ENCODE measurements at places on chromosomes 12 and 14. TPM values are rescaled to one million over a fixed set of nuclear protein-coding genes. Genes with fewer than 3 reads are reported as not detected.

Gene CLEC1B
- polyA plus RNA-seq = 0.02 TPM

GRCh38 chr12:39867631-39868327 lies 238.1 kb downstream of the SLC2A13 start:
- no peaks in the 10 kb centered on the region for H3K36me3 ChIP-seq
- H3K4me1 ChIP-seq = peaks cover 1% of the 10 kb centered on the region
- no peaks in the 10 kb centered on the region for H3K27me3 ChIP-seq
- no peak overlapping the region for H3K4me3 ChIP-seq
- no peak for DNase-seq
- H3K27ac ChIP-seq = no peak overlapping the region

Gene WSCD2
- polyA plus RNA-seq = 5.8 TPM

DNA sequence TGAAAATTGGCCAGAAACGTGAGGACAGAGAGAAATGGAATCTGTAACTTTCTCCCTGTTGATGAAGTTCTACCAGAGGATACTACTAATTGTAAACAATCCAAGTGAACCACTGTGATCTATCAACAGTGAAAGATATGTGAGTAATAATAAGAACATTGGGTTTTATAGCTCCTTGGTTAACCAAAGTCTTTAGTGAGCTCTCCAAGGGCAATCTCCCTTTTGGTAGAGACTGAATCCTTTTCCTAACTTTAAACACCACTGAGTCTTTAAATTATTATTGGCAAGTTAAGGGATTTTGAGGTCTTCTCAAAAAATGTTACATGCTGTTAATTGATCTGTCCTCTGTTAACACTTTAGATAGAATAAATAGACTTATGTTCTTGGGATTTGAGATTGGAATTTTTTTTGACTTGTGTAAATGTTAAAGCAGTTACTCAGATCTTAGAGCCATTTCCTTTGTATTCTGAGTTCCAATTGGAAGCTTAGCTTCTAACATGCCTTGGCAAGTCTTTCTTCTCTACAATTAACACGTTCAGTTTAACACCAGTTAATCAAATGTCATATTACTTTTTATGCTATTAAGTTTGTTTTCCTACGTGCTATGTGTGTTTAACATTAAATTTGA lies 338.2 kb upstream of the DDHD1 start:
- H3K4me3 ChIP-seq = no peak overlapping the region
- H3K27me3 ChIP-seq = no peaks in the 10 kb centered on the region
- H3K27ac ChIP-seq = no peak overlapping the region

Gene A2M
- 30.6 TPM for polyA plus RNA-seq

- no peak overlapping the region for H3K27ac ChIP-seq
- no peaks in the 10 kb centered on the region for H3K27me3 ChIP-seq
- no peak overlapping the region for H3K4me3 ChIP-seq
- H3K4me1 ChIP-seq = no peaks in the 10 kb centered on the region
- no peaks in the 10 kb centered on the region for H3K36me3 ChIP-seq
- DNase-seq = no peak
Measured at GRCh38 chr14:51155326-51155725, 60.4 kb upstream of the TRIM9 start.

Gene TMTC1
- polyA plus RNA-seq = 1.9 TPM

Gene TMTC2
- polyA plus RNA-seq = 5.7 TPM

- no peaks in the 10 kb centered on the region for H3K27me3 ChIP-seq
- H3K36me3 ChIP-seq = no peaks in the 10 kb centered on the region
- H3K4me3 ChIP-seq = no peak overlapping the region
- no peaks in the 10 kb centered on the region for H3K4me1 ChIP-seq
Measured at GRCh38 chr14:76073717-76074116, 78.0 kb upstream of the GPATCH2L start.

GRCh38 chr12:10554756-10555481 lies 49.2 kb downstream of the EIF2S3B start:
- H3K27ac ChIP-seq = no peak overlapping the region
- DNase-seq = no peak
- H3K36me3 ChIP-seq = no peaks in the 10 kb centered on the region
- no peak overlapping the region for H3K4me3 ChIP-seq
- peaks cover 9% of the 10 kb centered on the region for H3K27me3 ChIP-seq

GRCh38 chr12:74514098-74514872 lies 23.4 kb upstream of the ATXN7L3B start:
- no peaks in the 10 kb centered on the region for H3K4me1 ChIP-seq
- no peak overlapping the region for H3K4me3 ChIP-seq
- no peaks in the 10 kb centered on the region for H3K27me3 ChIP-seq
- no peak for DNase-seq
- no peaks in the 10 kb centered on the region for H3K36me3 ChIP-seq
- H3K27ac ChIP-seq = no peak overlapping the region

DNA sequence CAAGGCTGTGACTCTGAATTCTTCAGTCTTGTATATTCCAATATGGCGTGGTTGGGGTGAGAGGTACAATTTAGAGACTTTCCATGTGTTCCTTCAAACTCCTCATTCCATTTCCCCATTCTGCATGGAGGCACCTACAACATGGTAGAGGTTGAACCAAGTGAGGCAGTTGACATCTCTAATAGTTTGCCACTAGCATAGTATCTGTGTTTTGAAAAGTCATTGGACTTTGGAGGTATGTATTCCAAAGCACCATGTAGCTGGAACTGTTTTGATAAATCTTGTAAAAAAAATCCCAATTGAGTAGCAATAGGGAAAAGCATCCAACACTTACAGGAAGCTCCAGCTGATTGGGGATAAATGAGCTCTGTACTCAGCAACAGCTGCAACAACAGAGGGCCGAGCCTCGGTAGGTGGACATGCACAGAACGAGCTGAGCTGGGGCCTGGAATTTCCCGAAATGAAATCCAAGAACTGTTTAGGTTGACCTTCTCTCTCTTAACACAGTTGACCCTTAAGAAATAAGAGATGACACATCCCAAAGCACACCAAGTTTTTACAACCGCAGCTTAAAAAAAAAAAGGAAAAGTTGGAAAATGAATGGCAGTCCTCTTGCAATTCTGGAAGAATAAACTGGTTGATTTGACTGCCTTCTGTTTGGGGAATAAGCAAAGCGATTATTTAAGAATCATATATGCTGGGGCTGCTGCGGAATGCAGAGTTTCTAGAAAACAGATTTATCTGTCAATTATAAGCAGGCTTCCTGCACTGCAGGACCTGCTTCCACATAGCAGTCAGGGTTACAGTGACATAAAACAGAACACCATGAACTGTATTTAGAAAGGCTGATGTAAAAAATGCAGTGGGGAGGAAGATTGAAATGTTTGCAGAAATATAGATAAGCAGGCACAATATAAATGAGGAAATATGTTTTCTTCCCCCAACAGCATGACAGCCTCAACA lies 194.6 kb upstream of the KRR1 start:
- no peaks in the 10 kb centered on the region for H3K36me3 ChIP-seq
- DNase-seq = no peak
- no peaks in the 10 kb centered on the region for H3K4me1 ChIP-seq
- H3K27me3 ChIP-seq = no peaks in the 10 kb centered on the region
- no peak overlapping the region for H3K4me3 ChIP-seq

Gene C3AR1
- 1.4 TPM for polyA plus RNA-seq
